Activated naive CD8-positive, alpha-beta T cell treated with anti-CD3 and anti-CD28 coated beads, Interleukin-2, amount 10 ng/mL, durations not matched to agents 7 days and 5 days (primary cell): ENCODE measurements at places on chromosomes 7 and 10. TPM values are rescaled to one million over a fixed set of nuclear protein-coding genes. Genes with fewer than 3 reads are reported as not detected.

- peaks cover 16% of the 10 kb centered on the region for H3K4me1 ChIP-seq
- no peak overlapping the region for H3K27ac ChIP-seq
- no peaks in the 10 kb centered on the region for H3K36me3 ChIP-seq
- H3K27me3 ChIP-seq = peaks cover 40% of the 10 kb centered on the region
Observed at GRCh38 chr10:110664483-110665420, 20.6 kb downstream of the RBM20 start.

DNA sequence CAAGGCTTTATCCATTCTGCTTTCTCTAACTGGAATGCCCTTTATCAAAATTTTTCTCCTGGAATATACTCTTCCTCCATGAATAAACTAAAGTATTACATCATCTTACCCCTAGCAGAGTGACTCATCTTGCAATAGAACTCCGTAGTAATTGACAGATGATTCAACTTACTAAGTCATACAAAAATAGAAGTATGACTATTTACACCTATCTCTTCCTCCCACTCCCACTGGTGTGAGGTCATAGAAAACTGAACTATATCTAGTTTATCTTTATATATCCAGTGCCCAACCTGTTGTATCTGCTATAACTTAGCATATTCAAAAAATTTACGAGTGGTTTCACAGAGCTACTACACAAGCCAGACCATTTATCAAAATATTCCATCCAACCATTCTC is 26.1 kb downstream of the ABCB1 start:
- no peak overlapping the region for H3K4me3 ChIP-seq
- DNase-seq = no peak
- H3K27ac ChIP-seq = no peak overlapping the region
- H3K4me1 ChIP-seq = peaks cover 5% of the 10 kb centered on the region

GRCh38 chr10:125209591-125210355 is 49.4 kb upstream of the CTBP2 start:
- H3K27ac ChIP-seq = no peak overlapping the region
- H3K27me3 ChIP-seq = no peaks in the 10 kb centered on the region
- H3K4me1 ChIP-seq = no peaks in the 10 kb centered on the region
- H3K36me3 ChIP-seq = no peaks in the 10 kb centered on the region
- H3K4me3 ChIP-seq = no peak overlapping the region

- no peak overlapping the region for H3K27ac ChIP-seq
- no peak for DNase-seq
- no peak overlapping the region for H3K4me3 ChIP-seq
- H3K36me3 ChIP-seq = no peaks in the 10 kb centered on the region
- H3K27me3 ChIP-seq = peaks cover 16% of the 10 kb centered on the region
Observed at GRCh38 chr7:43516581-43517342, 66.1 kb upstream of the STK17A start.

- peaks cover 12% of the 10 kb centered on the region for H3K36me3 ChIP-seq
- H3K27me3 ChIP-seq = no peaks in the 10 kb centered on the region
- peak overlapping the region; percentile 94 for H3K4me3 ChIP-seq
- H3K27ac ChIP-seq = peak overlapping the region; percentile 88
- no peak for DNase-seq
- H3K4me1 ChIP-seq = peaks cover 40% of the 10 kb centered on the region
Observed at GRCh38 chr7:39624442-39624807, 1.1 kb downstream of the RALA start.

- DNase-seq = no peak
- H3K36me3 ChIP-seq = no peaks in the 10 kb centered on the region
- peaks cover 8% of the 10 kb centered on the region for H3K4me1 ChIP-seq
- no peak overlapping the region for H3K27ac ChIP-seq
- peak overlapping the region; percentile 73 for H3K4me3 ChIP-seq
Observed at GRCh38 chr7:149741629-149742028, 31.8 kb downstream of the ZNF467 start.

DNA sequence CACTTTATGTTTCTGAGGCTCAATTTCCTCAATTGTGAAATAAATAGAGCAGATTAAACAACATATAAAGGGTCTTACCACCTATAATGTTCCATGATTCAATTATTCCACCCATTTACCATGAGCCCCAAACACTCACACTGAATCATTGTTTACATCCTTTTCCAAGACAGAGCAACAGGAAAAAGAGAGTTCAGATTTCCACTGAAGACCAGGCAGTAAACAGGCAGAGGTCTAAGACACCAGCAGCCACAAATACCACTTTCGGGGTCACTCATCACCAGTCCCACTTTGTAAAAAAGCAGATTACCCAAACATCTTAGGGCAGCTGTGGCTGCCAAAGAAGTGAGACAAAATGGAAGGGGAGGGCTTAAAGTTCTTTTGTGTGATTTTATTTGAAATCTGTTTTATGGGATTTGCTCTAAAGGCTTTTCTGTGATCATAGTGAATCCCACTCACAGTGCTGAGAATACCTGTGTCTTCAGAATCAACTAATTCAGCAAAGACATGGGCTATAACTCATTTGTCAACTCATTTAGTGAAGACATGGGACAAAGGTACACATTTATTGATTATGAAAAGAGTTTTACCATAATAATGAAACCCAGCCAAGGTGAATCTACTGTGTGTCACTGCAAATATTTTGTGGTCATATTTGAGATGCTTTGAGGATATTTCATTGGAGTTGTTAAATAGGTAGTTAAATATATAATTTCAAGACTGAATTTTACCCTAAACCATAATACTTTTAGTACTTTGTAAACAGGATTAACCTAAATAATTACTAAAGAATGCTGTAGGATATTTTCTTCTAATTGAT is 24.8 kb upstream of the DLD start:
- no peaks in the 10 kb centered on the region for H3K36me3 ChIP-seq
- no peak overlapping the region for H3K4me3 ChIP-seq
- no peak overlapping the region for H3K27ac ChIP-seq
- H3K4me1 ChIP-seq = peaks cover 7% of the 10 kb centered on the region
- peaks cover 3% of the 10 kb centered on the region for H3K27me3 ChIP-seq

- H3K27me3 ChIP-seq = peaks cover 26% of the 10 kb centered on the region
- no peak for DNase-seq
- H3K4me1 ChIP-seq = no peaks in the 10 kb centered on the region
- H3K27ac ChIP-seq = no peak overlapping the region
Observed at GRCh38 chr7:116552602-116553001, 27.8 kb downstream of the CAV1 start.

RET gene
- 0.22 TPM for total RNA-seq

RPA3 gene
- total RNA-seq = 101 TPM

LEP gene
- not detected for total RNA-seq
